ENCODE measurements at places on chromosomes 5 and 9.

- DNase-seq = no peak
Observed at GRCh38 chr5:36854402-36855140, 22.0 kb upstream of the NIPBL start.

- no peak for DNase-seq
Observed at GRCh38 chr9:132309056-132309455, 45.7 kb downstream of the SETX start.

DNA sequence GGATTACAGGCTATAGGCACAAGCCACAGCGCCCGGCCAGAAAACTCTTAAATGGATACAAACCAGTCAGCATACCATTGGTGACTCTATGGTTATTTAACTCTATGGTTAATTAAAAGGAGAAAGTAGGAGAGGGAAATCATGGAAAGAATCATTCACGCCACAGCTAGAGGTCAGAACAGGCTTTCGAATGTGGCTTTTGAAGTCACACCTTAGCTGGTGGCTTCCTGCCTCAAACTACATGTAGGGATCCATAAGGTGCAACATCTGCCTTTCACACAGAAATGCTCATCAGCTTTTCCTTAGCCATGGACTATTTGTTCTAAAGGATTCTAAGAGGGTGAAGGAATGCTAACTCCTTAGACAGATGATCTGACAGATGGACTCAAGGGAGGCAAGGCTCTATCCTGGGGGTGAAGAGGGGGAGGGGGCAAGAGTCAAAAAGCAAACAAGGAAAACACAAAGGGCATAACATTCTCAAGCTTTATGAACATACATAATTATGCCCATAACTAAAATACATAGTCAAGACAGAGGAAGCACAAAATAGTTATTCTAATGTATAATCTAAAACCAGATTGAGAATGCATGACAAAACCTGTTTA is 130.9 kb downstream of the EFNA5 start:
- no peak for DNase-seq

GRCh38 chr9:129930743-129931142 is 95.5 kb downstream of the USP20 start:
- DNase-seq = no peak

DNA sequence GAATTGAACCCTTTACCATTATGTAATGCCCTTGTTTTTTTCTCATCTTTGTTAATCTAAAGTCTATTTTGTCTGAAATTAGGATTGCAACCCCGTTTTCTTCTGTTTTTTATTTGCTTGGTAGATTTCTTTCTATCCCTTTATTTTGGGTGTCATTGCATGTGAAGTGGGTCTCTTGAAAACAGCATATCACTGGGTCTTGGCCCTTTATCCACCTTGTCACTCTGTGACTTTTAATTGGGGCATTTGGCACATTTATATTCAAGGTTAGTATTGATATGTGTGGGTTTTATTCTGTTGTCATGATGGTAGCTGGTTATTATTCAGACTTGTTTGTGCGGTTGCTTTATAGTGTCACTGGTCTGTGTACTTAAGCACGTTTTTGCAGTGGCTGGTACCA is 117.4 kb upstream of the MARCHF11 start:
- DNase-seq = no peak

DNA sequence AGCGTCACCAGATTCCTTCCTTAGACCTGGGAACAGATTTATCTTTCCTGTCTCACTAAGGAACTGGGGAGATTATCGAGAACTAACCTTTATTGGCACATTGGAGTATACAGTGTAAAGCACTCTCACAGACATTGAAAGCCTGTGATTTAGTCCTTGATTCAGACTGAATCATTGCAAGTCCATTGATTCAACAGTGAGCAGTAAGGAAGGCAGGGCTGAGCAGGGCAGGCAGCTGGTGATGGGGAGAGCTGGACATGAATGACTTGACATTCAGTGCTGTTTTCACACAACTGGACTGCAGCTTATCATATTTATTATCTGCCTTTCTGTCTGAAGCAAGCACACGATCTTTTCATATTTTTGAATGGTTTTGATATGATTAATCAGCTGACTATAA is 16.2 kb downstream of the ISOC1 start:
- DNase-seq = no peak

GRCh38 chr5:36998578-36998977 is 122.0 kb downstream of the NIPBL start:
- DNase-seq = no peak

GRCh38 chr9:13817754-13818278 is 496.1 kb downstream of the NFIB start:
- no peak for DNase-seq

GRCh38 chr5:169632946-169633345 is 4.1 kb upstream of the DOCK2 start:
- DNase-seq = no peak

DNA sequence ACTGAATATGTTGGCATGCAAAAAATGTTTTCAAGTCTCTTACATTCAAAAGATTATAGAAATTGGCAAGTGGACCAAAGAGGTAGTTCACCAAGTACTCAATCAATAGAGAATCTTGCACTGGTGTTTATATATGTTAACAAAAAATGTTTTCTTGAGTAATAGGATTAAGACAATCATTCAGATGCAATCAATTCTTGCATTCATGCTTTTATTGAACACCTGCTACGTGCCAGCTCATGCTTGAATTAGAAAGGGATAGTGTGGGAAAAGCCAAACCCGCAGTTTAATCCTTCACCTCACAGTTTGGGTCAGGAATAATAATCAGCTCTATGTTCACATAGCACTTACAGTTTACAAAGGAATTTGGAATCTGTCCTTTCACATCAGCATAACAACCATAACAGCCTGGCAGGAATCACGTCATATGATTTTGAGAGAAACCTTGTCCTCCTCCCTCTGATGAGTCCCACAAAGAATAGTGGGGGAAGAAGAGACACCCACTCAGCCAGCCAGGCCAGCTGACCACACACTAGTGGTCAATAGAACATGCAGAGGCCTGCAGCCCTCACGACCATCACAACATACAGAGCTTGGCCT is 36.8 kb upstream of the FRRS1L start:
- DNase-seq = no peak

- DNase-seq = no peak
Observed at GRCh38 chr5:138018849-138019248, 14.0 kb downstream of the FAM13B start.

GRCh38 chr5:179278119-179278518 is 67.1 kb downstream of the ADAMTS2 start:
- DNase-seq = no peak

DNA sequence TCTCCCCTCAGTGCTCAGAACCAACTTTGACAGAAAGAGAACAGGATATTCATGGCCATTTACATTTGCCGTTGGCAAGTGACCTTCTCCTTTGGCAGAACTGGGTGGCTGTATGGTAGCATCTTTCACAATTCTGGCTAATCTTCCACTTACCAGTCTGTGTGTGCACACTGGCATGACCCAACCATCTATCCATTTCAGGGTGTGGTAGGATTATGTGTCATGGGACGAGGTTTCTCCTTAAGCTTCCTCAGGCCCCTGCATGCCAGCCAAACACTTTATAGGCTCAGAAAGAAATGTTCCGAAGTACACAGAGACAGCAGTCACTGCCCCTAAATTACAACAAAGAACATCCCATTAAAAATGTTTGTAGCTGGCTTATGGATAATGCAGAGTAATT is 497.1 kb downstream of the NFIB start:
- DNase-seq = no peak

DNA sequence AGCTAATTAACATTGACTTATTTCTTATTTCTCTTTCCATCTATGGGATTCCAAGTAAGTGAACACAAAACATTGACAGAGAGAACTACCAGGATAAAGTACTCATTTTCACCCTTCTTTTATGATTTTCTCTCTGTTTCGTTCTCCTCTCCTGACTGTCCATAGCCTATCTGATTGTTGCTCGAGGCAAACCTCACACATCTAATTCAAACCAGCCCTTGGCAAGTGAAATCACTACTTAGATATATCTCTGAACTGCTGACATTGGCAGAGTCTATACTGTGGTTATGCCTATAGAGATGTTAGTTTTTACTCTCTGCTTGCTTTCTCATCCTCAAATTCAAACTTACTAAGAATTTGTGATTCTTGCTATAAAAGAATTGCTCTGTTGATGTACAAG is 248.8 kb downstream of the ISL1 start:
- DNase-seq = no peak

DNA sequence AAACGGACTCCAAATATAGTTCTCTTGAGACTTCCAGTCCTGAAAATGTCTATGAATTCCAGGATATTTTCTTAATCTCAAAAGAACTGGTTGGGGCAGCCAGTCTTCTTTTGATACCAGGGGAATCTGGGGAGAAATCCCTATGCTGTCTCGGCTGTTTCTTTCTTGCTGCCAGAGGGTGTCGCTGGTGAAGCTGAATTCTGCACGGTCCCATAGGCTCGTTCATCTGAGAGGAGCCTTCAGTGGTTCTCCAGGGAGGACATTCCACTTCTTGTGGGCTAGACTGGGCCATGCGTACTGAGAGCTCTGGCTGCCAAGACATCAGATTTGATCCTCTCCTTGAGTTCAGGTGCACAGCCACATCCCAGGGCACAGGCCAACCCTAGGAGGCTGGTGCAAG is 155.0 kb upstream of the CLINT1 start:
- no peak for DNase-seq

GRCh38 chr5:144566747-144567420 is 396.2 kb downstream of the KCTD16 start:
- no peak for DNase-seq

GRCh38 chr5:20213803-20214202 is 225.8 kb upstream of the CDH18 start:
- DNase-seq = no peak

DNA sequence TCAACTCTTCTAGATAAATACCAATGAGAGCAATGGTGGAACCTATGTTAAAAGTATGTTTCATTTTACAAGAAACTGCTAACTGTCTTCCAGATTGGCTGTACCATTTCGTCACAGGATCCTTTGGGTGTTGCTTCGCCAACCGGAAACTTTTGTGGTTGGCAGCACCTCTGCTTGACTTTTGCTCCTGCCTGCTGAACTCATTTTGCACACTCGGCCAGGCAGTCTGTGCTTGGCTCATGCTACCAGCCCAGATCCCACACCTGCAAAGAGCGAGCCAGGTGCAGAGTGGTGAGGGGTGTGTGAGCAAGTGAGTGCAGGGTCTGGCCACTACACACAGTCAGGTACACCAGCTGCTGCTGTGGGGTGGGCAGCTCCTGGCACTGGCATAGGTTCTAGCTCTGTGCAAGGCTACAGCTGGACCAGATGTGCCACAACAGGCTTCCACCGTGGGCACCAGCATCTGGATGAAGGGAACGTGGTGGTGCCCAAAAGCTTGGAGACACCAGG is 422.3 kb downstream of the PRR16 start:
- DNase-seq = no peak

- DNase-seq = no peak
Observed at GRCh38 chr9:72154468-72155285, 5.4 kb downstream of the GDA start.

GRCh38 chr9:127521919-127522304 is 70.6 kb downstream of the LRSAM1 start:
- no peak for DNase-seq

DNA sequence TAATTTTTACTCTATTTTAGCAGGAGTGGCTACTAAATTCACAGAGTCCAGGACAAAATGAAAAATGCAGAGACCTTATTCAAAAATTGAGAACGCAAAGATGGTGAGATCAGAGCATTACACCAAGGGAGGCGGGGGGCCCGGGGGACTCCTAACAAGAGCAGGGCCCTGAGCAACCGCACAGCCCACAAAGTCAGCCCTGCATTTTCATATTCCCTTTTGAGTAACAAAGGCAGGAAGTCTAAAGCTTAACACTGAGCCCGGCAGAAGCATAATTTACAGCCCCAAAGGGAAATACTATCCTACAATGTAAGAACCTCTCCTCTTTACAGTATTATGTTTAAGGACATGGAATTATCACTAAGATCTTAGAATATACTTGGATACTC is 69.4 kb downstream of the TLE1 start:
- no peak for DNase-seq

DNA sequence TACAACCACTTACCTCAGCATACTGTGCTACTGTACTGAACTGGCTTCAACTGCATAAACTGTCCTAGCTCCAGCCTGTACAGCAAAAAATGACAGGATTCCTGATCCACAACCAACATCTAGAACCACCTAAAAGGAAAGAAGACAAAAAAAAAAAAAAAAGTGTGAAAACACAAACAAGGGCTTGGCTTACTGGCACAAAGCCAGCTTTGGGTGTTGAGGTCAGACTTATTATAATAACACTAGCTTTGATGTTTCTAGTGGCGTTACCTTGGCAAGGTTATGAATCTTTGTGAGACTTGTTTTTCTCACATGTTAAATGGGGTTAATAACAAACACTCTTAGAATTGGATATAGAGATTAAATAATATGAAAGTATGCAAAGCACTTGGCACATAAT is 148.5 kb upstream of the PUM3 start:
- no peak for DNase-seq

GRCh38 chr5:178312880-178313282 is 80.3 kb upstream of the PHYKPL start:
- no peak for DNase-seq

DNA sequence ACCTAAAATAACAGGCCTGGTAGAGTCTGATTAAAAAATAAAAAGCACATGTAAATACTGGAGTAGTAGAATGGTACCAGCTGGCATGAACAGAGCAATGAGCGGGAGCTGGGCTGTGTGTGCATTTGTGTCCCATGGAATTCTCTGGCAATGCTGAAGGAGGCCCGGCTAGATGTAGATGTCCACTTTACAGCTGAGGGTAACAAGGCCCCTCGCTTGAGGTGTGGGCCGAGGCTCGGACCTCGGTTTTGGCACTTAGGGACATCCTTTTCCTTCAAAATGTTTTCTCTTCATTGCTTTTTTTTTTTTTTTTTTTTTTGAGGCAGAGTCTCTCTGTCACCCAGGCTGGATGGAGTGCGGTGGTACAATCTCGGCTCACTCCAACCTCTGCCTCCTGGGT is 1.5 kb upstream of the FGD3 start:
- no peak for DNase-seq

- DNase-seq = no peak
Observed at GRCh38 chr9:3508521-3509291, 17.1 kb downstream of the RFX3 start.

GRCh38 chr5:93582677-93583438 is at the start of gene NR2F1:
Gene NR2F1 (plus strand): TSS chr5:93583222. CDS start chr5:93585024, 1,802 bp downstream.
- no peak for DNase-seq

DNA sequence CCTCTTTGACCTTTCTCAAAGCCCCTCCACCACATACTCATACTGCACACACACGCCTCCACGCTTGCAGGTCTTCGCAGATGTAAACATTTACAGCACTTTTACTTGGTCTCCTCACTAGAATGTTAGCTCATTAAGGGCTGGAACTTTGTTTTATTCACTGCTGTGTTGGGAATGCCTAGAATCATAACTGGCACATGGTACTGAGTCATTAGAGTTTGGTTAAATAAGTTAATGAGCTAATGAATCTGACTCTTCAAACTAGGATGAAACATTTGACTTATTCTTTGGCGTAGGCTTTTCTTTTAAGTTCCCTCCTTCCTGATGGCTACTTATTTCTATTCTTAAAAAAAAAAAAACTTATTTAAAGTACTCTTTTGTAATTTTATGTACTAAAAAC is 28.9 kb downstream of the MAN2A1 start:
- no peak for DNase-seq

GRCh38 chr5:121503111-121503840 is 348.4 kb upstream of the FTMT start:
- DNase-seq = no peak

Measured in activated CD4-positive, CD25-positive, alpha-beta regulatory T cell (primary cell).